ENCODE measurements at places on chromosomes 13 and 19.

GRCh38 chr13:44021422-44021821 lies 141.7 kb downstream of the LACC1 start:
- DNase-seq, result no peak

- DNase-seq, result no peak
These were observed 475 bp downstream of the KLF12 start for GRCh38 chr13:74133657-74134201.

- no peak for DNase-seq
These were observed 8.0 kb downstream of the BSG start for GRCh38 chr19:580274-580835.

DNA sequence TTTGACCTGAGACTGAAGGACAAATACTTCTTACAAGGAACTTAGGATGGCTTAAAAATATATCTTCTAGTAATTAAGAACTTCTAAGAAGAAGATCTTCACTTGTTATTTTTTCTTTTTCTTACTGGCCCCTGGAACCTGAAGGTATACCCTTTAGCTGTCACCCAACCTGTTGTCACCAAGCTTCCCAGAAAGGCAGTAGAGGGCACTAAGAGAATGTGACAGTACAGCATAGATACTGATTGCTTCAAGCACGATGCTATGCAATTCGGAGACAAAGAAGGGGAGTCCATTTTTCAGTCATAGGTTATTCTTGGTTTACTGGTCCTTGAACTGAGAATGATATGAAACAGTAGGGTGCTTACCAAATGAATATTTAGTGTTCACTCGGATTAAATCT lies 208.3 kb upstream of the PCDH9 start:
- no peak for DNase-seq

DNA sequence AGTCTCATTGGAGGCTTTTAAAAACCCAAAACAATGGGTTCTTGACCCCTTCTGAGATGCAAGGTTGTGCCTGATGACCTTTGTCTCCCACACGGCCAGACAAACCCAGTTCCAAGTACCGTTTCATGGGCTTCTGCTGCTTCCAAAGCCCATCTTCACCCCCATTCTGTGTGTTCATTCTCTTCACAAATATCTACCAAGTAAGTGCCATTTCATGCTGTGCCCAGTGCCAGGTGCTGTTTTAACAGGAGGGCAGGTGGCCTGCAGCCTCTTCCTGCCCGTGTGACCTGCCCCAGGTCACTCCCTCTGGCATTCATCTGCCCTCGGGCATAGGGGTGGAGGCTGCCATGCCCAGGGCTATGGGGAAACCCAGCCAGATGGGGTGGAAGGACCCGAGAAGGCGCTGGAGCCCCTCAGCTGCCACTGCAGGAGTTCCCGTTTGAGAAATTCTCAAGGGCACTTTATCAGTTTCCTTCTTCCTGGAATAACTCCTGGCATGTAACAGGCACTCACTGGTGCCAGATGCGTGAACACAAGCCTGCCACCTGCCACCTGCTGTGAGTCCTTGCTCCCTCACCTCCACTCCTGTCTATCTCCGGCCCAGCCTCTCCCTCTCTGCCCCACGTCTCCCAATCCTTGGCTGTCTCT lies 12.5 kb downstream of the CAPN12 start:
- no peak for DNase-seq
